Activated naive CD8-positive, alpha-beta T cell treated with anti-CD3 and anti-CD28 coated beads, Interleukin-2, amount 50 U/mL, for 16 hours (primary cell): ENCODE measurements at places on chromosomes 16 and 17.

DNA sequence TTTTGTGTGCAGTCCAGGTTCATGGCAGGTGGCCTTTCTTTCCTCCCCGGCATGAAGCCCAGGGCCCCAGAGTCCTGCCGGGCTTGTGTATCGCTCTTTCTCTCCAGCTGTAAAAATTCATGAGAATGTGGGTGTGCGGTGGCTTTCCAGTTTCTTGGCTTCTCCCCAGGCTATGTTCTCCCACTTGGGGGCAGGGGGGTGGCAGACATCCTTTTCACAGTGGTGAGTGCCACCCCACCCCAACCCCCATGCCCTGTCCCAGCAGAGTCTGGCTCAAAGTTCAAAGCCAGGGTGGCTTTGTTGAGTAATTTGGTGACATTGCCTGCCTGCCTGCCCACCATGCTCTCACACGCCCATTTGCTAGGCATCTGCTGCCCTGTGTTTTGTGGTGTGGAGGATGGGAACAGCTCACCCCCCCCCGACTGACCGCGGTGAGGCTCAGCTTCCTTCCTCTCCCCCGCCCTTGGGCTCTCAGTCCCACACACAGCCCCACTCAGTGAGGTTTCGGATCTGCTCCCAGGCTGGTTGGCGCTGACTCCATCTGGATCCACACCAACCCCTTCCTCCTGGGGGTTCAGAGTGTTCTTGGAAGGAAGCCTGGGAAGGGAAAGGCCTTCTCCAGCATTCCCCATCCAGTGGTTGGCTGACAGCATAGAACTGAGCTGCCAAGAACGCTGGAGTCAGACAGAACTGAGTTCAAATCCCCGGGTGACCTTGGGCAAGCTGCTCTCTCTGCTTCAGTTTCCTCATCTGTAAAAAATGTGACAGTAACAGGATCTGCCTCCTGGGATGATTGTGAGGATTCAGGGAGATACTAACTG, 36.0 kb downstream of the CHD9 start:
- DNase-seq, result no peak

GRCh38 chr17:66540131-66540781, 237.8 kb downstream of the PRKCA start:
- no peak for DNase-seq

DNA sequence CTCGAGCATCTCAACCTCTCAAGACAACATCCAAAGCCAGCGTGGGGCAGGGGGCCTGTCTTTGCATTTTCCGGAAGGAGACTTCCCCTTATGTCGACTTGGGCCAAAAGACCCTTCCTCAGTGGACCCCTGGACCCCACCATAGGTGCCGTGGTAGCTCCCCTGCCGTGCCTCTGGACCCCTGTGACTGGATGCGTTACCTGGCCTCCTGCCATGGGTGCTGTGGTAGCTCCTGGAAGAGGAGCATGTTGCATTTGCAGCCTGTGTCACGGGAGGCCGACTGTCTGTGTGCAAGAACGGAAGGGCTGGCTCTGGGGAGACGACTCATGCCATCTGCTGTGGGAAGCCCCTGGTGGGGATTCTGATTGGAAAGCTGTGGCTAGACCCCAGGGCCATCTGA, 130.1 kb downstream of the FOXL1 start:
- DNase-seq, result no peak

DNA sequence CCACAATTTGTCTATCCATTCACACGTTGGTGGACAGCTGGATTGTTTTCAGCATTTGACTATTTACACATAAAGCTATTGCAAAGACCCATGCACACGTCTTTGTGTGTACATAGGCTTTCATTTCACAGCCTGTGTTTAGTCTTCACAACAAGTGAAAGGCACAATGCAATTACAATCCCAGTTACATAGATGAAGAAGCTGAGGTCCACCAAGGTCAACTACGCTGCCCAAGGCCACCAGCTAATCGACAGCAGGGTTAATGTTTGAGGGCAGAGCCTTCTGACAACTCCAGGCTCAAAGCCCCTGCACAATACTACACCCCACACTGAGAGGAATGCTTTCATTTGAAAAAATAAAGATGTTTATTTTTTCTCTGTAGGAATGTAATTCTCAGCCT, 93.6 kb upstream of the CDH13 start:
- DNase-seq, result no peak
